ENCODE measurements at places on chromosomes 12 and 14. TPM values are rescaled to one million over a fixed set of nuclear protein-coding genes. Genes with fewer than 3 reads are reported as not detected.
A peak's percentile ranks its signal among the peaks of the same experiment; 100 is the strongest.

Gene TAS2R30
- 2.1 TPM for total RNA-seq

Gene SLC4A8
- 9.9 TPM for total RNA-seq

Gene GRIN2B
- total RNA-seq: not detected

Gene RNF212B
- total RNA-seq: not detected

Gene TMPRSS12
- not detected for total RNA-seq

DNA sequence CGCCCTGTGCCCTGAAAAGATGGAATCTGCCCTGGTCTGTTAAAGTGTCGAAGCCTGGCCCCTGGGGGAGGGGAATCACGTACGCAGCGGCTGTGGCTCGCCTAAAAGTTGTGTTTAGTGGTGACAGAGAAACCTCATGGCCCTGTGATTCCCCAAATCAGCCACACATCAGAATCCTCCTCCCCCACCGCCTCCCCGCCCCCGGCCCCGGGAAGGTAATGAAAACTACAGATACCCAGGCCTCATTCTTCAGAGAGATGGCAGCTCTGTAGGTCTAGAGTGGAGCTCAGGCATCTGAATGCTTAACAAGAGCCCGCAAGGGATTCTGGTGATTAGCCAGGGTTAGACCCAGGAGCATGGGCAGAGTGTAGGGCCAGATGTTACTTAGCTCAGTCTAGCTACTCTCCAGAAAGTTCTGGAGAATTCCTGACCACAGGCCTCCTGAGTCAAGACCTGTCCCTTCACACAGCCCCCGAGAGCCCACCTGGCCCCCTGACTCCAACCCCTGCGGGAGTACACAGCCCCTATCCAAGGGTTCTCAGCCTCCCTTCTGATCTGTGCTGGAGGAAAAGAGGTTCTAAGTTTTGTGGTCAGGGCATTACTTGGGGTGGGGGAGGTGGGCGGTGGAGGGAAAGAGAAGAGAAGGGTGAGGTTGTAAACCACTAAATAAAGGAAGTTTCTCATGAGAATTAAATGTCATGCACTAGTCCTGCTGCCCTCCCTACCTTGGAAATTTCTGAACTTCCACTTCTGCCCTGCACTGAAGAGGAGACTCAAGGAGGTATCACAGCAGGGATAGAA, 114.8 kb downstream of the PLXNC1 start:
- no peak for DNase-seq
- H3K27me3 ChIP-seq: no peaks in the 10 kb centered on the region

- H3K27ac ChIP-seq: no peak overlapping the region
- H3K27me3 ChIP-seq: no peaks in the 10 kb centered on the region
- H3K4me1 ChIP-seq: no peaks in the 10 kb centered on the region
- no peaks in the 10 kb centered on the region for H3K36me3 ChIP-seq
- no peak overlapping the region for H3K4me3 ChIP-seq
- DNase-seq: no peak
These were observed 68.2 kb upstream of the IGF1 start for GRCh38 chr12:102548543-102548942.

GRCh38 chr14:105864651-105865265, 338.4 kb downstream of the TMEM121 start:
- peak; percentile 76 for DNase-seq
- H3K36me3 ChIP-seq: no peaks in the 10 kb centered on the region
- no peaks in the 10 kb centered on the region for H3K4me1 ChIP-seq
- no peak overlapping the region for H3K4me3 ChIP-seq
- H3K27ac ChIP-seq: no peak overlapping the region

DNA sequence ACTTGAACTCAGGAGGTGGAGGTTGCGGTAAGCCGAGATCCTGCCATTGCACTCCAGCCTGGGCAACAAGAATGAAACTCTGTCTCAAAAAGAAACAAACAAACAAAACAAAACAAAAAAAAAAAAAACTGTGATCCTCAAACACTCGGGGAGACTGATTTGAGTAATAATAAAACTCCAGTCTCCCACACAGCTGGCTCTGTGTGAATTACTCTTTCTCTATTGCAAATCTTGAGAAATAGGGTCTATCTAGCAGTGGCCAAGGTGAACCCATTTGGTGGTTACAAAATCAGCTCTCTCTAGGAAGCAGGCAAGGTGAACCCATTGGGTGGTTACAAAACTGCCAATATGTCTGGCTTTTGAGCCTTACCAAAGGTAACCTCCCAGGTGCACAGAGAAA, 6.0 kb upstream of the ACOT6 start:
- no peaks in the 10 kb centered on the region for H3K4me1 ChIP-seq
- H3K27ac ChIP-seq: no peak overlapping the region
- no peaks in the 10 kb centered on the region for H3K27me3 ChIP-seq

DNA sequence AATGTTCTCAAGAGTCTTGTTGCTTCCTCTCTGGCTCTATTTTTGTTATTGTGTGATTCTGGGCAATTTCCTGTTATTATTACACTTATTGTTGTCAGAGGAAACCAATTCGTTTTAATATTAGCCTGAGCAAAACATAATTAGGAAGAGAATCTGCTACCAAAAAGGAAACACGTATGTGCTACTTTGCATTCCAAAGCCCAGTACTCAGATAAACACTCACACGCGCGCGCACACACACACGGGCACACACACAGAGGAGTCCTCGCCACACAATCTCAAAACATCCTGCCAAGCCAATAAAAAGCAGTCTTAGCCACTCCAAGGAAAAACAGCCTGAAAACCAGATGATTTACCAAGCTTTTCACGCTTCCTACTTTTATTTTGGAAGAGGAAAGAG, 400.7 kb downstream of the NUAK1 start:
- H3K27ac ChIP-seq: peak overlapping the region; percentile 45
- DNase-seq: no peak
- no peak overlapping the region for H3K4me3 ChIP-seq
- no peaks in the 10 kb centered on the region for H3K36me3 ChIP-seq

GRCh38 chr14:59632381-59632780, 55.8 kb upstream of the CCDC175 start:
- no peaks in the 10 kb centered on the region for H3K27me3 ChIP-seq
- H3K36me3 ChIP-seq: no peaks in the 10 kb centered on the region
- H3K27ac ChIP-seq: no peak overlapping the region

DNA sequence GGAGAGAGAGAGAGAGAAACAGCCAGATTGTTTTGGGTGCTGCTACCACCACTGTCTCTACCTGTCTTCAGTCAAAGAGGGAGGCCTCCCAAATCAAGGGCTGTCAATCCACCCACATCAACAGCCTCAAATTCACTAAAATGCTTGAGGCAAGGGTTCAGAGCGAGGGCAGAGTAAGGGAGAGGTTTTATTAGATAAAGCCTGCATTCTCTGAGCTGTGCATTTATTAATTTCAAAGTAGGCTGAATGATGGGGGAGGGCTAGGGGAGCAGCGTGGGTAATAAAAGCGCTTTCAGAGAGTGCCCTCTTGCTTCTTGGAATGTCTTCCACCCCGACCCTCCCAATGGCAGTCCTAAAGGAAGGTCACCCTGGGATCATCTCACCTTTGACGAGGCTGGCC, 636.5 kb upstream of the TBX3 start:
- no peaks in the 10 kb centered on the region for H3K36me3 ChIP-seq
- no peaks in the 10 kb centered on the region for H3K27me3 ChIP-seq
- H3K4me1 ChIP-seq: peaks cover 5% of the 10 kb centered on the region
- H3K27ac ChIP-seq: no peak overlapping the region
- no peak for DNase-seq
- no peak overlapping the region for H3K4me3 ChIP-seq

DNA sequence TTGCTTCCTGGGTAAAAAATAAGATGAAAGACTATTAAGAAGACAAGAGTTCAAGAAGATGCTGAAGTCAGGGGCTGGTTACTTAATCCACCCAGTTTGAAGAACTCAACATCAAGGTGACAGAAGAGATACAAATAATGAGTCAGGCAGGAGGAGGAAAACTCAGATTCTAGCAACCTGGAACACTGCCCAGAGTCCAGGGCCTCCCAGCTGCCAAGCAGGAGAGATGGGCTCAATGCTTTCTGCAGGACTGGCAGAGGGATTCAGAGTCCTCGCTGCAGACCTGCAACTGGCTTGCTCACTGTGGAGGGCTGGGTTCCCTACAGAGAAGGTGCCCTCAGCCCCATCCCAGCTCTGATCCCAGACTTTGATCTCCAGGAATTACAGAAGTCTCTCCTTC, 28.6 kb upstream of the CEBPE start:
- H3K27ac ChIP-seq: no peak overlapping the region
- H3K4me1 ChIP-seq: no peaks in the 10 kb centered on the region
- no peak for DNase-seq
- no peaks in the 10 kb centered on the region for H3K27me3 ChIP-seq

GRCh38 chr12:94769047-94769420, 118.7 kb upstream of the TMCC3 start:
- no peak overlapping the region for H3K4me3 ChIP-seq
- no peak for DNase-seq
- peaks cover 4% of the 10 kb centered on the region for H3K4me1 ChIP-seq
- no peaks in the 10 kb centered on the region for H3K36me3 ChIP-seq
- no peak overlapping the region for H3K27ac ChIP-seq
- H3K27me3 ChIP-seq: no peaks in the 10 kb centered on the region

DNA sequence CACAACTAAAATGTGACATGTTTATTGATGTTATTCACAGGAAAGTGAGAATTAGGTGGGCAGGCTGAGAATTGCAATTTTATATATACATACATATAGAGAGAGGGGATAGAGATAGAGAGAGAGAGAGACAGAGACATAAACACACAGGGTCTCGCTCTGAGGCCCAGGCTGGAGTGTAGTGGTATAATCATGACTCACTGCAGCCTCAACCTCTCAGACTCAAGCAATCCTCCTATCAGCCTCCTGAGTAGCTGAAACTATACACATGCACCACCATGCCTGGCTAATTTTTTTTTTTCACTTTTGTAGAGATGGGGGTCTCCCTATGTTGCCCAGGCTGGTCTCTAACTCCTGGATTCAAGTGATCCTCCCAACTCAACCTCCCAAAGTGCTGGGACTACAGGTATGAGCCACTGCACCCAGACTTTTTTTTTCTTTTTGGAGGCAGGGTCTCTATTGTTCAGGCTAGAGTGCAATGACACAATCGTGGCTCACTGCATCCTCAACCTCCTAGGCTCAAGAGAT, 49.1 kb downstream of the R3HDM2 start:
- no peak overlapping the region for H3K27ac ChIP-seq
- H3K27me3 ChIP-seq: no peaks in the 10 kb centered on the region
- no peak for DNase-seq
- H3K36me3 ChIP-seq: peaks cover 5% of the 10 kb centered on the region

DNA sequence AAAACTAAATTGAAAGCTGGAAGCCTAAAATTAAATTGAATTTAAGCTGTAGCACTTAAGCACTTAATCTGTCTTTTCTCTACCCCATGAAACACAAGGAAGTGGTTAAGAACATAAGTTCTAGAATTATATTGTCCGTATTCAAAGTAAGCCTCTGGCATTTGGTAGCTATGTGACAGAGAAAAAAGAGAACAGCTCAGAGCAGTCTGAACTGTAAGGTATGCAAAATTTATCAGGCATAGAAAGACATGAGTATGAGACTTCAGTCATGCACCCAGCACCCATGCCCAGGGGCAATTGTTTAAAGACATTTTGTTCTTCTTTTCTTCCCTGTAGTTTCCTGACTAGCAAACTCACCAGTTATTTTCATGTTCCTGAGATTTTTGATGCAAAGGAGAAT, 116.7 kb downstream of the KCNMB4 start:
- no peak for DNase-seq
- H3K4me3 ChIP-seq: no peak overlapping the region
- no peaks in the 10 kb centered on the region for H3K36me3 ChIP-seq
- H3K4me1 ChIP-seq: no peaks in the 10 kb centered on the region

- peak overlapping the region; percentile 37 for H3K4me3 ChIP-seq
- H3K36me3 ChIP-seq: no peaks in the 10 kb centered on the region
- H3K27me3 ChIP-seq: no peaks in the 10 kb centered on the region
- H3K27ac ChIP-seq: no peak overlapping the region
- DNase-seq: no peak
- H3K4me1 ChIP-seq: peaks cover 11% of the 10 kb centered on the region
These were observed 24.9 kb upstream of the C12orf76 start for GRCh38 chr12:110073049-110073831.

GRCh38 chr12:10716704-10717315, 6.3 kb downstream of the YBX3 start:
- DNase-seq: no peak
- no peaks in the 10 kb centered on the region for H3K27me3 ChIP-seq
- no peak overlapping the region for H3K4me3 ChIP-seq
- peak overlapping the region; percentile 68 for H3K27ac ChIP-seq
- peaks cover 51% of the 10 kb centered on the region for H3K4me1 ChIP-seq
- peaks cover 22% of the 10 kb centered on the region for H3K36me3 ChIP-seq

DNA sequence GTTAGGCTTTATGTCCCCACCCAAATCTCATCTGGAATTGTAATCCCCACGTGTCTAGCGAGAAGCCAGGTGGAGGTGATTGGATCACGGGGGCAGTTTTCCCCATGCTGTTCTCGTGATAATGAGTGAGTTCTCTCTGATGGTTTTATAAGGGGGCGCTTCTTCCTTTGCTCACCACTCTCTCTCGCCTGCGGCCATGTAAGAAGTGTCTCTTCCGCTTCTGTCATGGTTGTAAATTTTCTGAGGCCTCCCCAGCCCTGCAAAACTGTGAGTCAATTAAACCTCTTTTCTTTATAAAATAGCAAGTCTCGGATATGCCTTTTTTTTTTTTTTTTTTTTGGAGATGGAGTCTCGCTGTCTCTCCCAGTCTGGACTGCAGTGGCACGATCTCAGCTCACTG, 13.3 kb downstream of the IL31 start:
- H3K4me1 ChIP-seq: no peaks in the 10 kb centered on the region
- no peaks in the 10 kb centered on the region for H3K36me3 ChIP-seq
- H3K4me3 ChIP-seq: no peak overlapping the region
- no peak overlapping the region for H3K27ac ChIP-seq

DNA sequence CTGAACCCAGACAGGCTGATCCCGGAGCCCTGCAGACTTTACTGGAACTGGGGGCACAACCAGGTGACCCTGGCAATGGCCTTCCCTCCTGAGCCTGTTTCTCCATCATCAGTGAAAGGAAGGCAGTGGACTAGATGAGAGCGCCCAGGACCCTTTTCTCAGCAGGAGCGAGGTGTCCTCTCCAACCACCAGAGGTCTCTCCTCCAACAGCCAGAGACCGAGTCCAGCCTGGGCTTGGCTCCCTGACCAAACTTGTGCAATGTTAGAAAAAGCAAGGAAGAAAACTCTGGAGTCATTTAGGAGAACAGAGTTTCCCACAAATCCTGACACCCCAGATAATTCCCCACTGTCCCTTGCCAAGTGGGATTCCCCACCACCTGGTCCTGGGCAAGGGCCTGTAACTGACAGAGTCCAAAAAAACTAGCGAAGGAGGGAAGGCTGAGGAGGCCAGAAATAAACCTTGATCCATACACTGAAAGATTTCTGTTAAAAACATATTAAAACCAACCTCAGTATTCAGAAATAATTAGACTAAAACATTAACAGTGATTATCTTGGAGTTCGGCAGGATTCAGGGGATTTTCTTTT, 9.0 kb downstream of the RPS6KL1 start:
- peaks cover 11% of the 10 kb centered on the region for H3K4me1 ChIP-seq
- peak; percentile 40 for DNase-seq
- no peaks in the 10 kb centered on the region for H3K36me3 ChIP-seq
- H3K27ac ChIP-seq: peak overlapping the region; percentile 4
